ENCODE measurements at places on chromosomes 2 and 18.

DNA sequence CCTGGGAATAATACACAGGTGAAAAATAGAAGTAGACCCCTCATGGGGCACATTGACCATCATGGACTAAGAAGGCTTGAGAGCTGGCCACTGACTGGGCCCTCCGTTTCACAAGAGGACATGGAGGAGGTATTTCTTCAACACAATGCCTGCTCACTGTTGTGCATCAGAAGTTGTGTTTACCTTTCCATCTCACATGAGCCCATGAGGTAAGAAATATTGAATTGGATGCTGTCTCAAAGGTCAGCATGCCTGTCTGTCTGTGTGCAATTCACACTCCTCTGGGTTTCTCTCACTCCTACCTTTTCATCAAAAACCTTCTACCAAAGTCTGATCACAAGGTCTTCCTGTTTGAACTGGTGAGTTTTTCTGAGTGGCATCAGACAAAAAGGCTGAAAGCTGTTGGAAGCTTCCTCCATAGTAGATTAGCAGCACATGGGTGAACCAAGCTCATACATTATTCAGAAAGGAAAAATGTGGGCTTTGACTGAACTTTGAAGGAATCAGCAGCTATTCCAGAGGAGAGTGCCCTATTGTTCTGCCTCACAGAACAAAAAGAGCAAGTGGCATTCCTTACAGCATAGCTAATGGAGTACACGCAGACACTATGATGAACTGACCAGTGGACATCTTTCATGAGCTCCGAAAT is 143.2 kb upstream of the RND3 start:
- no peak for DNase-seq

DNA sequence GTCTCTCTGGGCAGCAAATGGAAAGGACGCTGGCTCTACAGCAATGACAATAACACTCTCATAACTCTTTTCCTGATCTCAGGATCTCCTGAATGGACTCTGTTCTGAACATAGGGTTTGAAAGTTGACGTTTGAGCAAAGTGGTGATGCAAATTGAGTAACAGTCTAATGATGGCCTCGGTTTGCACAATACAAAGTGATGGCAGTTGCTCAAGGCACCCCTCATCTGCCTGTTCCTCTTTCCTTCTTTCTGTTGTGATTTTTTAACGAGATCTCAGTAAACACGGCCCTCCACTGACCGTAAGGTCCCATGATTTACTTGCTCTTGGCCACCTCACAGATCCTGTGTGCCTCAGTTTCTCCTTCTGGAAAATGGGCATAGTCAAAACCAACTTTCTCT is 303.6 kb downstream of the SLC8A1 start:
- DNase-seq = no peak

- DNase-seq = no peak
Measured at GRCh38 chr2:44975571-44976450, 33.4 kb downstream of the SIX2 start.

- DNase-seq = no peak
Measured at GRCh38 chr2:138767101-138767500, 13.1 kb downstream of the NXPH2 start.

DNA sequence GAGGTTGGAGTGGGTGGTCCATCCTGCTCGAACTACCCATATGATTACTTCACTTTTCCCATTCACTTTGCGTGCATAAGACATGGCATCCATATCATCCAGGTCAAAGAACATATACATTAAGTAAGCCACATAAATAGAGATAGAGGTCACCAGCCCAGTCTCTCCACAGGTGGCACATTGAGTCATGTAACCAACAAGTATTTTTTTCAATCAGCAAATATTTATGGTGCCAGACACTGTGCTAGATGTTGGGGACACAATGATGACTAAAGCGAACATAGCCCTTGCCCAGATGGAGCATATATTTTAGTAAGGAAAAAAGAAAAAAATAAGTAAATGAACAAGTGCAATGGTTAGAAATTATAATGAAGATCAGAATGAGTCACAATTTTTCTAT is 83.6 kb upstream of the LCLAT1 start:
- DNase-seq = no peak

GRCh38 chr2:218983934-218984238 is 1.1 kb downstream of the FEV start:
- no peak for DNase-seq

DNA sequence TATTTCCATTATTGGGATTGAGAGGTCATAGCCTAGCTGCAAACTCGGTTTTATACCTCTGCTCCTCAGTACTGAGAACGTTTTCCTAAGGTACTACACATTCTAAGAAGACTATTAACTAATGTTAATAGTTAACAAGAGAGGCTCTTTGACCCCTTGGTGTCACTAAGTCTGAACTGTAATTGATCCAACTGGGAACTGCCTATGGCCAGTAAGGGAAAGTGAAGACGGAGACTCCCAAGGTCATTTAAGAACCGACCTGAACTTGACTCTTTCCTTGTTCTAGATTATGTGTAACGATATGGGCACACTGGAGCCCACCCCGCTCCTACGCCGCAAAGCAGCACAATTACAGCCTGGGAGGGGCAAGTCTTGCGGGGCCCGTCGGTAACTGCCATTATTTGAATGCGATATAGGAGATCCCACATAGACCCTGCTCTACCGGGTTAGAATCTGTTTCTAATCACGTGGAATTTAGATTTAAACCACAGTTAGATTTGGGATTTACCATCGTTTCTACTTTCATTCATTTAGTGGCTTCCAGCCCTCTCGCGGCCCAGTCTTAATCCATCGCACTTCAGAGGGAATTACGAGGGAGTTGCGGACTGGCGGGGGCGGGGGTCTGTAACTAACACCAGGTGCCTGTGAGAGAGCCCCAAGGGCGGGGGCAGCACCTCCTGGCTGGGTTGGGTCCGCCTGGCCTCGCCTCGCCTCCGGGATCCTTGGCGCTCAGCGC is 84.1 kb upstream of the EPB41L3 start:
- DNase-seq = no peak

DNA sequence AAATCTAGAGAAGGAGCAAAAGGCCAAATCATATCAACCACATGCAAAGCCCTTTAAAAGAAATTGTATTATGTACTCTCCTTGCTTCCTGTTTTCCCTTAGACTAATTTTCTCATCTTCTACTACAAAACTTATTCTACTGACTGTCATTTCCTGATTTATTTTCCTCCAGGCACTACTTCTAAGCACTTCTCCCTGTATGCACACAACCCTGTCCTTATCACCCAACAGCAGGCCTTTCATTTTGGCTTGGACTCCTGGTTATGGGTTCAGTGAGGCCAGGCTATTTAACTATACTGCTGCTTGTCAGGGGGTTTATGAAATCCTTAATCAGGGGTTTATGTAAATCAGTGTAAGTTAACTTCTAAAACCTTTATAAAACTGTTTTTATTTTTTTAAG is 205.1 kb upstream of the FAM98A start:
- no peak for DNase-seq

GRCh38 chr18:35077937-35078336 is 36.7 kb downstream of the MAPRE2 start:
- no peak for DNase-seq

DNA sequence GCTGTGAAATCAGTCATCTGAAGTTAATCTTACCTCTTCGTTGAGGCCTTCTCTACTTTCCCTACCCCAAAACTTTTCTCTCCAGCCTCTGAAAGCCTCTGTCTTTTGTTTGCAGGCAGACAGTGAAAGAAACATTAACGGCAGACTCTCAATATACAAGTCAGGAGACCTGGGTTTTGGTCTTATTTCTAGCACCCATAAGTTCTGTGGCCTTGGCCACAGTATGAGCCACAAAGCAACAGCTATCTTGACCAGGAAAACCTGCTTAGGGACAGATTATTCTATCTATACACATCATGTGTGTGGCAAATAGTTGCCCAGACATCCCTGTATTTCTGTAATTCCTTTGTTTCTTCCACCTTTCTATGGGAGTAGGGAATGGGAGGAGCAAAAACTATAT is 318.3 kb downstream of the AGPS start:
- no peak for DNase-seq

- no peak for DNase-seq
Measured at GRCh38 chr2:28997847-28998735, 17.0 kb downstream of the TOGARAM2 start.

DNA sequence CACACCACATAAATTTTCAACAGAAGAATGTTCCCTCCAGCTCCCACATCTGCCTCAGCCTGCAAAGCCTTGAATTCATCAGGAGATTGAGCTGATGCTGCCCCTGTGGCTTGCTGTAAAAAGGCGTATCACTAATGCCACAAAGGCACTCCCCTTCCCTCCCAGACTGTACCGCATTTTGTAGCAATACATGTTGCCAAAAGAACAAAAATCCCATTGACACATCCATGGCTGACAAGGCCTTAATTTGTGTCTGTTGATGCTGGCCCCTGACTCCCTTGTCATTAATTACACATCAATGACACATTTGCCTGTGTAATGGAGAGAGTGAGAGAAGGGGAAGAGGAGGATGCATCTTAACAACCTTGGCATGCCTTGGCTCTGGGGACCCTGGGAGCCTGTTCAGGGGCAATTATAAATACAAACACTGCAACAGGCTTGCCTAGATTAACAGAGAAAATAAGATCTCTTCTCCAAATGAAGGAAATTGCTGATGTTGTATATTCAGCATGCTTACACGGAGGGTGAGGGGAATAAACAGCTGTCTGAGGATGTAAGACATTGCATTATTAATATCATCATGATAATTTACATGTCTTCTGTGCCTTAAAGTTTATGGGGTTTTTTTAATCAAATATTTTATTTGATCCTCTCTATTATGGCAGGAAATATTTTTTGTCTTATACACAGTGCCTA is 264.0 kb downstream of the SUCLG1 start:
- no peak for DNase-seq

- DNase-seq = no peak
Measured at GRCh38 chr2:16093639-16094529, 153.5 kb downstream of the MYCN start.

- DNase-seq = no peak
Measured at GRCh38 chr2:13515254-13515653, 798.5 kb downstream of the TRIB2 start.

- no peak for DNase-seq
Measured at GRCh38 chr2:45930396-45930792, 278.9 kb downstream of the PRKCE start.

DNA sequence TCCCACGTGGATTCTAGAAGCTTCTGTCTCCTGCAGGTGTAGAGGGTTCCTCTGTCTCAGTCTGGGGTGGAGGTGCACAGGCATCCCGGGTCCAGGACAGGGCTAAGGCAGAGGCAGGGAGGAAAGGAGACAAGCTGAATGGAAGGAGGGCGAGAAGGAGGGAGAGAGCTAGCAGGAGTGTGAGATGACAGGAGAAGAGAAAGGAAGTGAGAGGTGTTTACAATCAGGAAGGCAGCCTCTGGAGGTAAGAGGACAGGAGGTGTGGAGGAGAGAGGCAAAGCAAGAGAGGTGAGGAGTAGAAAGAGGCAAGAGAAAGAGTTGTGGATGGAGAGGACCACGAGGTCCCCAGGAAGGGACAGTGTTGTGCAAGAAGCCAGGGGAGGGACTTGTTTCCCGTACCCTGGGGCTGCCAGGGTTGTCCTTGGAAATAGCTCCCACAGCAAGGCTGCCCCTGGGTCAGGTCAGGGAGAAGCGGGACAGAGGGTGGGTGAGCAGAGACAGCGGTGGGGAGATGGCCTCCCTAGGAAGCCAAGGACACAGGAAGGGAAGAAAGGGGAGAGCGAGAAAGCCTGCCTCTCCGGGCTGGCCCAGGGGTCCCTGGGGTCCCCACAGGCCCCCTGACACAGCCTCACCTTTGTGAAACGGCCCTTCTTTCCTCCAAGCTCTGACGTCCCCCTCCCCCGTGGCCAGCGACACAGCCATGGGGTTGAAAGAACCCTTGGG is 136.9 kb downstream of the CYP26B1 start:
- DNase-seq = no peak

GRCh38 chr18:51623653-51624052 is 426.2 kb upstream of the MEX3C start:
- DNase-seq = no peak

- no peak for DNase-seq
Measured at GRCh38 chr2:153311432-153311831, 167.1 kb downstream of the RPRM start.

DNA sequence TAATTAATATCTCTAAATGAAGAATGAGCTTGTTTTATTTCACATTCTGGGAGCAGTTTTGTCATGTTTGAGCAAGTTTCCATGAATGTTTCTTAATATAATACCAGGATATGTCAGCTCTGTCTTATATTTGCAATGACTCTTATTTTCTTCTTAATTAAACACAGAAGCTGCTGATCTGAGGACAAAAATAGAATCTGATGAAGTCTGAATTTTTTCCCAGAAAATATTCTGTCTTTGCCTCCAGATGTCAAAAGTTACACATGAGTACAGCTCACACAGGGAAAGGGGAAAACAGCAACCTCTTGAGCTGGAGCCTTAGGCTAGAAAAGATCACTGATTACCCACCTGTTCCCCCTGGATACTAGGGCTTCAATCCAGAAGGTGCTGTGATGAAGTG is 606.6 kb upstream of the SYT4 start:
- no peak for DNase-seq

DNA sequence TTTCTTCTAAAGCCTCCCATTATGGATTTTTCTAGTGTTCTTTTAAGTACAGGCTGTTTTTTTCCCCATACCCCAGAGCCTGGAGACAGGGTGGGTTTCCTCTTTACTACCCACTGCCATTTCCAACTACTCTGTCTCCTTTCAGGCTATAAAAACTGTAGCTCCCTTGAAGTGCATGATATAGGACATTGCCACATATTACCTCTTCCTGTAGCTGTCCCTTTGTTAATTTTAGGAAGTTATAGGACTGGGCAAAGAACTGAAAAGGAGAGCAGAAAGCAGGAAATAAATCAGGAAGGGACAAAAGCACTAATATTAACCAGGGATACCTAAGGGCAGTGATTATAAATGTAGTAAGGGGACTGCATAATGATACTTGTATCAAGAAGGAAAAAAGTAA is 54.1 kb downstream of the VIL1 start:
- no peak for DNase-seq

DNA sequence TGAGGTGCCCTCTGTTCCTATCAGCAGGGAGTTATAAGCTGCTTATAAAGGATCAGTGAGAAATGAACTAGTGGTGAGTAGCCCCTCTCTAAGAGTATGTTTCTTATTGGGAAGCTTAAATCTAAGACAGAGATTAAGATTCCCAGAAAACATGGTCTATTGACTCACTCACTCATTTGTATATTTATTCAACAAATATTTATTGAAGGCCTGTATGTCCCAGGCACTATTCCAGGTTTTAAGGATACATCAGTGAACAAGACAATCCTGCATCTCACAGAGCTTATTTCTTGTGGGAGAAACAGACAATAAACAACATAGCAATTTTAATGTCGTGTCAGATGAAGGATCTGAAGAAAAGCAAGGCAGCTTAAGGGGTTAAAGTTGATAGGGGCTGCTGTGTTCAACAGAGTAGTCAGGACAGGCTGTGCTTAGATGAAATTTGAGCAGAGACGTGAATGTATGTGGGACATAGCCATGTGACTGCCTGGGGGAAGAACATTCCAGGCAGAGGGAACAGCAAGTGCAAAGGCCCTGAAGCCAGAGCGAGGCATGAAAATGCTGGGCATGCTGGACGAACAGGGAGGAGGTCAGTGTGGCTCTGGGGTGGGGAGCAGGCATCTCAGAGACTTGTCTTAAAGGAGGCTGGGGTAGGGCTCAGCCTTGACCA is 14.8 kb upstream of the PSD4 start:
- no peak for DNase-seq
